H9 (cell line): ENCODE measurements at places on chromosomes 16 and 17. TPM values are rescaled to one million over a fixed set of nuclear protein-coding genes. Genes with fewer than 3 reads are reported as not detected.

UMOD gene
- not detected in 2 replicates for total RNA-seq

DNA sequence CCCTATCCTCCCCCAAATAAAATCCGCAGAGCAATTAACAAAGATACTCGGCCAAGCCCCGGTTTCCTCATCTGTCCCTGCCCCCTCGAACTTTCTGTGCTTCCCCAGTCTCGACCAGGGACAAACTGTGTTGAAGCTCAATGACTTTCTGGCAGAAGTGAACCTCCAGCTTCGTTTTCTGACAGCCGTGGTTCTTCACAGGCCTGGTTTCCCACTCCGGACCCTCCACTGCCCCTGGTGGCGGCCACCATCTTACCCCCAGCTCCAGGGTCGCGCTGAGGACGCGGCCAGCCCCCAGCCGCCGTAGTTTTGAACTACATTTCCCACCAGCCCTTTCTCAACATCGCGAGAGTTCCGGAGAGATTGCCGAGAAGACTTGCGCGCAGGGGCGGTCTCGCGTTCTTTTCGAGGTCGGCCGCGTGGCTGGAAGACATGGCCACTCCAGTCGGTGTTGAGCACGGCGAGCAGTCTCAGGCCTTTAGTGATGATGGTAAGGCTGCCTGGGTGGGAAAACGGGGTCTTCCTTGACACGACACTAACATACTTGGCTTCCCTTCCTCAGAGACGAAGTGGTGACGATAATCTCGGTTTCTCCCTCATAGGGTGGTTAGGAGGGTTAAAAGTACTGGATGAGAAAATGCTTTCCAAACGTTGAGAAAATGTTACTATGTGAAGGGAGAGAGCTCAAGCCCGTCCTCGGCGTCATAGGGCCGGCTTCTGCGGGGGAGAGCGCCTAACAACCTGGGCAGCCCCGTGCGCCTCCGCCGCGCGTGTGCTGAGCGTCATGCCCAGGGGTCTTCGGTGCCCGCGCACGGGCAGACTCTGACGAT lies 17.7 kb downstream of the PRCD start:
- DNase-seq = peak; percentile 99

DNA sequence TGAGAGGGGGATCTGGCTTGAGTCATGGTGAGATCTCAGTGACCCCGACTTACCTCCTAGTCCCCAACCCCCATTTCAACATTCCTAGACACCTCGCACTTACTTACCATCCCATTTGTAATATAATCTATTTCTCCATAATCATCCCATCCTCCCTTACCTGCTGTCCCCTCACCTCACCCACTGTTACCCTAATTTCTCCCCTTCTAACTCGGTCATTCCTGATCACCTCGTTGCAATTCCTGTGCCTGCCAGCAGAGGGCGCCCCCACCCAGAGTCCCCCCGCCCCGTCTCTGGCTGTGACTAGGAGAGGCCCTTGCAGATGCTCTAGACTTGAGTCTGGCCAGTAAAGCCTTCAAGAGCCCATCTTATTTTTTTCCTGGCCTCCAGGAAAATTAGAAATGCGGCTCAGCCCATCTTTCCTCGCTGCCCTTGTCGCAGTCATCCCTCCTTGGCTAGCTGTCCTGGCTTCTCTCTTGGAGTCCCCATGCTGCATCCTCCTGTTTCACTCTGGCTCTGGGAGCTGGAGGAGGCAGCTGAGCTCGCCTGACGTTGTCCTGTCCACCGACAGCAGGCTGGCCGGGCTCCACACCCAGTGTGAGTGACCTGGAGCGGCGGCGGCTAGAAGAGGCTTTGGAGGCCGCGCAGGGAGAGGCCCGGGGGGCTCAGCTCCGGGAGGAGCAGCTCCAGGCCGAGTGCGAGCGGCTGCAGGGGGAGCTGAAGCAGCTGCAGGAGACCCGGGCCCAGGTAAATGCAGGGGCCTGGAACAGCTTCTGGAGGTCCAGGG lies 5.0 kb downstream of the TBKBP1 start:
- peak; percentile 88 for DNase-seq

- peak; percentile 34 for DNase-seq
Measured at GRCh38 chr16:1906055-1906845, 12.0 kb downstream of the HS3ST6 start.

DNA sequence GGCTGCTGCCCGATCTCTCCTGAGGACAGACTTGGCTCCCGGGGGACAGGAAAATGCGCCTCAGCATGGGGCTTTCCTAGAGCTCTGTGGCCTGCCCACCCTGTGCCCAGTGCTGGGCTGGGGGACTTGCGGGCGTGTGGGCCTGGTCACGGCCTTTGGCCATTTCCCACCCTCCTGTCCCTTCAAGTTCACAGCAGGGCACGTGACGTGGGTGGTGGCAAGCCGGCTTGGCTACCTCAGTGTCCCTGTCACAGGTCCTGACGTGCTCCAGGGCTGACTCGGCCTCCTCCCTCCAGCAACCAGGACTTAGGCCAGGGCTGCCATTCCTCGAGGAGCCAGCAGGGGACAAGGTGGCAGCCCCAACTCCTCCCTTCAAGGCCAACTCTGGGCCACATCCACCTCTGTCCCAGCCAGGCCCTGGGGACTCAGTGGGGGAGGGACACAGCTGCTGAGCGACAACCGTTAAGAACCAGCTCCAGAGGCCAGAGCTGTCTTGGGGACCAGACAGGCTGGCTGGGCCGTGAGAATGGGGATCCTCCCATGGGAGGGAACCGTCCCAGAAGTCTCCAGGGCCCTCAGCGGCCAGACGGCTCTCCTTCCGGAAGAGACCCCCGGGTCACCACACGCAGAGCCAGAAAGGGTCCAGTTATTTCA lies 981 bp upstream of the UNC13D start:
- DNase-seq = peak; percentile 96

DNA sequence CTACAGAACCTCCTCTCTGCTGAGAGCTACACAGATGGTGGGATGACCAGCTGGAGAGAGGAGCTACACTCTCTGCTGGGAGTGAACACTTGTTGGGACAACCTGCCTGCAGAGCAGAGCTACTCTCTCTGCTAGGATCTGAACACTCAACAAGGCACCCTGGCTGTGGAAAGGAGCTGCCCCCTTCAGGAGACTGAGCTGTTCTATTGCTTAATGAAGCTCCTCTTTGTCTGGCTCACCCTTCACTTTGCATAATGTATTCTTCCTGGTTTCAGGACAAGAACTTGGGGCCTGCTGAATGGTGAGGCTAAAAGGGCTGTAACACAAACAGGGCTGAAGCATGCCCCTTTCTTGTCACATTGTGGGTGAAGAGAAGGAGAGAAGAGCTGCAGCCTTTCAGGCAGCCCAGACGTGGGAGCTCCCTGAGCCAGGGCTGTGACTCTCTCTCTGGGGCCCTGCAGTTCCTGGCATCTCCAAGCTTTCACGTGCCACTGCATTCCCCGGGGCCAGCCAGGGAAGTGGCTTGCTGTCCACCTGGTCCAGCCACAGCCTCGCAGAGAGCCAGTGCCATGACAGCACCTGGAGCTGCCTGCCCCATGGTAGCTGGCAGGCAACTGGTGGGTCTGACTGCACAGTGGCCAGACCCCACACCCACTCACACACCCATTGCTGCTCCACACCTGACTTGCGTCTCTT lies 272.8 kb upstream of the KCNJ16 start:
- DNase-seq = peak; percentile 68

- DNase-seq = peak; percentile 83
Measured at GRCh38 chr17:80899402-80900268, 92.0 kb upstream of the CHMP6 start.

DNA sequence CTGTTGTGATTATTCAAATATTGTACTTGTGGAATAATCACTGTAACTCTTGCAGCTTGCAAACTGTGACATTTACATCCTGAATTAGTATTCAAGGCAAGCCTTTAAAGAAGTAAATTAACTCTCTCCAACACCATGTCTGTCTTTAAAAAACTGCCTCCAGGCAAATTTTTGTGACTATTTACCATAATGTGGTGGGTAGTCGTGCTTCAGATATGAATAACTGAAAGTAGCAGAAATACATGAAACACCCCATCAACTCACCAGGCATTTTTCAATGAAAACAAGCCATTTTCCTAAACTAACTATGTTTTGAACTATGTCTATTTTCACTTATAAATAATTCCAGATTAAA lies 217.4 kb upstream of the PSMD7 start:
- DNase-seq = no peak

PRDM7 gene
- not detected in 2 replicates for total RNA-seq
